ENCODE measurements at places on chromosomes 6 and 20.

- no peak for DNase-seq
Observed at GRCh38 chr6:33668914-33669313, 42.6 kb downstream of the UQCC2 start.

- DNase-seq = no peak
Observed at GRCh38 chr6:20352346-20352745, 49.3 kb upstream of the E2F3 start.

GRCh38 chr6:109373762-109374161 lies 8.5 kb downstream of the CD164 start:
- DNase-seq = no peak

GRCh38 chr20:33709398-33709797 lies 10.7 kb downstream of the PXMP4 start:
- no peak for DNase-seq

- no peak for DNase-seq
Observed at GRCh38 chr6:5302220-5302946, 41.1 kb downstream of the FARS2 start.

GRCh38 chr6:161647234-161647633 lies 373.4 kb upstream of the AGPAT4 start:
- DNase-seq = no peak

All from left renal cortex interstitium (tissue), 4 donors.